HEK293T (cell line): ENCODE measurements at places on chromosomes 3 and 15.

GRCh38 chr3:13023971-13024764 is 49.1 kb downstream of the IQSEC1 start:
- no peak for DNase-seq

- no peak for DNase-seq
Observed at GRCh38 chr3:147395899-147396711, 10.2 kb downstream of the ZIC4 start.

DNA sequence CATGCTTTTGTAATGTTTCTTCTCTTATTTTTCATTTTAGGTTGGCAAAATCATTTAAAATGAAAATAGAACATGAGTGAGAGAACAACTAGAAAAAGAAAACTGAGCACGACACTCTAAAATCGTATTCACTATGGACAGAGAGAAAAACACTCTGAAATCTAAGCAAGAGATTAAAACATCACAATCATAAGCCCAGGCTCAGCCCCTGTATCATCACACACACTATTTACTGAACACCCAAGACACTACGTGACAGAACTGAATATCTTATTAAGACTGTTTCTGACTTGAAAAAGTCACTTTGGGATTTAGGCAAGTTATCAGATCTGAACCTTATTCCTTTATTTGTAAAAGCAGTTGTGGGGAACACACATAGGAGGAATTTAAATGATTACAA is 82.6 kb upstream of the PLXND1 start:
- no peak for DNase-seq

DNA sequence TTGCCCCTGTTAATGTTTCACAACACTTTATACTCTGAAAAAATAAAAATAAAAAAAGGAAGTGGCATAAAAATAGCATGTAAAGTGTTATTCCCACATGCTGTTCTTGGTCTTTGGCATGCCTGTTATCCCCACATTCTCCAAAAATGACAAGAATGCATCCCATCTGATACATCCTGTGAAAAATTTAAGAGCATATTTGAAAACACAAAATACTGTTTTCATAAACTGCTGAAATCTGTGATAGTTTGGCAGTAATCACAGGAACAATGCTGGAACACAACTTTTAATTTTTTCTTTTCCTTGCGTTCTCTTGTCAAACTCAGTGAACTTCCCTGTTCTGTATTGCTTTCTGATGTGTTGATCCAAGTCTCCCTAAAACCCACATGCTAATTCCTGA is 288.8 kb downstream of the ROBO2 start:
- DNase-seq: no peak

DNA sequence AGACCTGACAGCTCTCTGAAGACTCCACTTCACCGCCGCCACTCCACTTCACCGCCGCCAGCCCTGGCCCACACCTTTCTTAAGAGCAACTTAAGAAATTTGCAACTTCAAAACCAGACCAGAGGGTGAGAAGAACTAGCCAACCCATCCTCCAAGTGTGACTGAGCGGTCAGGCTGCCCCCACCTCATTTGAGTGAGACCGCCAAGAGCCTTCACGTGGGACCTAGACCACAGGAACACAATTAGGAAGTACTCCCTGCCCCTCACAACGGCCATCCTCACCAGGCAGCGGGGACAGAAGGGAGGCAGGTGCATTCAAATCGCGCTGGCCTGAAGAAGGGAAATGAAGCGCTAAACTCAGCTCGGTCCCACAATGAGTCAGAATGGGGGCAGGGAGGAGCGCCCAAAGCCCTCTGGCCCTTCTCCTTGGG is 156.8 kb upstream of the BCL6 start:
- DNase-seq: no peak

DNA sequence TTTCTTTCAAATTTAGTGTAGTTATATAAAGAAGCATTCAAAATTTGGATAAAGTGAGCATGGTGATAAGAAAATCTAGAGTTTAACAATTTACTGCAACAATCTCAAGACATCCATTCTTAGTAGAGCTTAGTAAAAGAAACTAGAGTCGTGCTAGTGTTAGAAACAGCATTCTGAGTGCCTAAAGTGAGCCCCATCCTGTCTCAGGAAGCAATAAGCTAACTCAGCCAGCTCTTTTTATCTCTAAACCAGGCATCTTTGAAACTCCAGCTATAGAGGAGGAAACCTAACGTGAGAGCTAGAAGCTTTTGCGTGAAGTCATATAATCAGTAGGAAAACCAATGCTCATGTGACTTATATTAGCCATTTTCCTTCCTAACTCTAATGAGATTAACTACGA is 1187.1 kb upstream of the EPHA6 start:
- DNase-seq: no peak

DNA sequence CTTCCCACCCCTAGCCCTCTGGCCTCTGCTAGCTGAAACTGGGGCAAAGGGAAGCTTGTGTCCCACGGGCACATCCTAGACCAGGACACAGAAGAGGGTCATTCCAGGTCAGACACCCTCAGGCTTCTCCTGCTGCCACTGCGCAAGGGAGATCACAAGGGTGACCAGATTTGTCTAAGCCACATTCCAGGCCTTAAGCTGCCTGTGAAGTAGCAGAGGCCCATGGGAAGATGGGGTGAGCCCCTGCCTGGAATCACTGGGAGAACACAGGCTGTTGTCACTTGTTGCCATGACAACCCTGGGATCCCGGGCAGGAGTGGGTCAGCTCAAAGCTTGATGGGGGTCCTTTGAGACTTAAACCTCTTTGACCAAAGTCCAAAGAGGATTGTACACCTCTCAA is 10.8 kb downstream of the STRA6 start:
- no peak for DNase-seq

DNA sequence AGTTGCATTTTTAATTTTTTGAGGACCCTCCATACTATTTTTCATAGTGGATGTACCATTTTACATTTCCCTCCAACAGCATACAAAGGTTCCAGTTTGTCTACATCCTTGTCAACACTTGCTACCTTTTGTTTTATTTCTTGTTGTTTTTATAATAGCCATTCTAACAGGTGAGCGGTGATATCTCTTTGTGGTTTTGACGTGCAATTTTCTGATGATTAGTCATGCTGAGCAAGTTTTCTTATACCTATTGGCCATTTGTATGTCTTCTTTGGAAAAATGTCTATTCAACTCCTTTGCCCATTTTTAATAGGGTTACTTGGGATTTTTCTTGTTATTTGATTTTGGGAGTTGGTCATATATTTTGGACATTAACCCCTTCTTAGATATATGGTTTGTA is 187.0 kb downstream of the CDIN1 start:
- DNase-seq: no peak

DNA sequence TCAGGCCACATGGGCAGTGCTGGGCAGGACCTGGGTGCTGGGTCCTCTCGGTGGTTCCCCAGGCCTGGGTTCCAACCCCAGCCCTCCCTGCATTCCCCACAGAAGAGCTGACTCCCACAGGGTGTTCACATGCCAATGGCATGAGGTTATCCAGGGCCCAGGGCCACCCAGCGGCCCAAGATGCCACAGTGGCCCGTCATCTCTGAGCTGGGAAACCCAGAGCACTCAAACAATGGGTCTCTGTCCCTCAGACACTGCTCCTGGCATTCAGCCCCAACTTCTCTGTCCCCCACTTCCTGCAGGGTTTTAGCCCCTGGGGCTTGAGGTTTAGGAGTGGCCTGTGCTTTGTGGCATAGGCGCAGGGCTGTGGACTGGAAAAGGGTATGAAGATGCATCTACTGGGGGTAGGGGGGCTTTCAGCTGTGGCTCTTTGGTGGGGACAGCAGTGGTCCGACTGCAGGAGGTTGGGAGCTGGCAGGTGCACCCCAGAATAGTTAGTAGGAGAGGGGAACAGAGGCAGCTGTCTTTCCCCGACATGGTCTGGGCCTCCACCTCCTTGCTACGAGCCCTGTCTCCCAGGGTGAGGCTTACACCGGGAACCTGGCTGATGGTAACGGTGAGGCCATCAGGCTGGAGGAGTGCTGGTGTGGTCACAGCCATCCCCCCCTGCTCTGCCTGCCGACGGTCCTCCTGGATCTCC is 1.7 kb downstream of the CCDC9B start:
- no peak for DNase-seq

DNA sequence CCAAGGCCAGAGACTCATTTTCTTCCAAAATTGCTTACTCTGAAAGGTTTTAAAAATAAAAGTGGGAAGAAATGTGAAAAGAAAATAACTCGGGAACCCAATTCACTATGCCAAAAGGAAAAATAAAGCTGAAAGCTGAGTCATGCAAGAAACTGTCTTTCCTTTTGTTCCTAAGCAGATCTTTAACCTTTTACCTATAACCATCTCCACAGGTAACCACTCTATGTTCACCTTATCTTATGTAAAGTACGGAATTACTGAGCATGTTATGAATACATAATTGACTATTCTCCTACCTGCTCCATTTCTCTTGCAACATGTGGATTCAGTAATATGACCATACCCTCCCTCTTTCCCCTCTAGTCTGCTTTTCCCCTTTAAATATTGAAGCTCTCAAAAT is 62.0 kb downstream of the MINDY4B start:
- no peak for DNase-seq

- no peak for DNase-seq
Observed at GRCh38 chr3:11199902-11200845, 45.9 kb downstream of the HRH1 start.

- no peak for DNase-seq
Observed at GRCh38 chr3:161915418-161915750, 418.8 kb downstream of the OTOL1 start.

- peak; percentile 85 for DNase-seq
Observed at GRCh38 chr3:54853573-54854404, 74.1 kb downstream of the LRTM1 start.

DNA sequence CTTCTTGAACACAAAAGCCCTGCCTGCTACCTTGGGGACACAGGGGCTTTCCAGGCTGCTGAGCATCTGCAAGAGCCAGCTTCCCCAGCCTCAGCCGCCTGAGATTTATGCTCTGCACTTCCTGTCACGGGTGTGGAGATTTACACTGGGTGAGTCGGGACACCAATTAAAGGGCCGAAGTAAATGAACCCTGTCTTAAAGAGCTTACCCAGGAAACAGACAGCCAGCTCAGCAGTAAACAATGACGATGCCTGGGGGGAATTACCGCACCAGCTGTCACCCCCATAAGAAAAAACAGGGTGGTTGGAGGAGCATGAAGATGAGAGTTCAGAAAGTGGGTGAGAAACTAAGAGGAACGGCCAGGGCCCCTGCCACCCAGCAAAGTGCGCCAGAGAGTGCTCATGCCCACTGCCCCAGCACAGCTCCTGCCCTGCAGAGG is 37.5 kb upstream of the IQSEC1 start:
- no peak for DNase-seq

GRCh38 chr3:16551342-16551976 is 38.0 kb upstream of the RFTN1 start:
- no peak for DNase-seq

- DNase-seq: no peak
Observed at GRCh38 chr3:59538753-59539432, 489.1 kb upstream of the CFAP20DC start.

- DNase-seq: no peak
Observed at GRCh38 chr3:123042413-123042812, 14.8 kb upstream of the SEMA5B start.

DNA sequence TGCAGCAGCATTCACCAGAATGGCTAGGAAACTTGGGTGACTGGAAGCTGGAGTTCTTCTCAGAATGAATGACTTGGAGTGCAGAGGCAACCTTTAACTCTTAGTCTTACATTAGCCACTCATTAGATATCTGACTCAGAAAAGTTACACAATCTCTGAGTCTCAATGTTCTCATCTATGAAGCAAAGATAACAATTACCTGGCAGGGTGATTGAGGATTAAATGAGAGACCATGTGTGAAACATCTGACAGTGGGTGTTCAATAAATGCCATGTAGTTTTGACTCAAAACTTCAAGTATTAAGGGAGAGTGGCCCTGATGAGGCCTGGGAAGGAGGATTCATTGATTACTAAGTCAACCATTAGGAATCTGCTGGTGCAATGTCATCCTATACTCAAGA is 48.3 kb downstream of the MRPL3 start:
- DNase-seq: no peak

GRCh38 chr15:63971904-63972303 is 74.4 kb downstream of the DAPK2 start:
- DNase-seq: no peak

DNA sequence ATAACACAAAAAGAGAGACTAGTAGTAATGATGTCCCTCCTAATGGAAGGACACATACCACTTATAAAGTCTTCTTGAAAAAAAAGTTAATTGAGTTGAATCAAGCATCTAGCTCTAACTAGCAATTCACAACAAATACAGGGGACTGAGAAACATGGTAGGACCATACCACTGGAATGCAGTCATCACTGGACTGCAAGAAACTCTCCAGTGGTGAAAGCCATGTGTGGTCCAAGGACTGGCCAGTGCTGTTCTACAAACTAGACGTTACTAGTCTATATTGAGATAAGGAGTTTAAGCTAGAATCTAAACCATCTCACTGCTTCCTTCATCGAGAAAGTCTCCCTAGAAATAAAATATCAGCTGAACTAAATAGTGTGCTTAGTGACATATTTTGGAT is 16.7 kb downstream of the FBN1 start:
- DNase-seq: no peak

DNA sequence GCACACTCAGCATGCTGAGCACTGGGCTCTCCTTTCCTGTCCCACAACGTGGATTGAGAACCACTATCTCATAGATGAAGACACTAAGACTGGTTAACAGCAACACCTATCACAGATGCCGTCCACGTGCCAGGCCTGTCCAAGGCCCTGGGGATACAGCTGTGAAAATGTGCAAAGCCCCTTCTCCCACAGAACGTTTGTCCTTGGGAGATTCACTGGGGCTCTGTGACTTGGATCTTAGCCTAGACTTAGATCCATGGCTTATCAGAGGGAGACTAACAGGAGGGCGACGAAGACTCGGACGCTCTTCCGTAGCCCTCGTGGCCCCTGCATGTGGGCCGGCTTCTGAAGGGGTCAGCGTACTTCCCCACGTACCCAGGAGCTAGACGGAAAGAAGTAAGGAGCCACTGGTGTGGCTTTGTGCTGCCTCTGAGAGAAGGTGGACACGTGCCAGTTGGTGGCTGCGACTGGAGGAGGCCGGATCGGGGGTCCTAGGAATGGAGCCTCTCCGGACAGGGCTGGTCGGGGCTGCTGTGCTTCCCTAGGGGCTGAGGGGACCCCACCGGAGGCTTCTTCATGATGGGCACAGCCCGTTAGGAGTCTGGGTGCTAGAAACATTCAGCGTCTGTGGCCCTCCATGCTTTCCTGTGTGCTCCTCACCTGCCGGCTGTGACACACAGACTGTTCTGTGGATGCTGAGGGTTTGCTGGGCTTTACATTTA is 964 bp downstream of the NRROS start:
- DNase-seq: no peak
